ENCODE measurements at places on chromosomes 4 and X. TPM values are rescaled to one million over a fixed set of nuclear protein-coding genes. Genes with fewer than 3 reads are reported as not detected.

The HDAC6 gene
- total RNA-seq, result 122 TPM

The TMEM175 gene
- 31.4 TPM for total RNA-seq

The ATG4A gene
- 23.4 TPM for total RNA-seq

The UCP1 gene
- 19.5 TPM for total RNA-seq

The TLR7 gene
- not detected for total RNA-seq

The NALF2 gene
- 0.74 TPM for total RNA-seq

The KCNIP4 gene
- total RNA-seq, result 0.31 TPM

The SLC25A14 gene
- 14.5 TPM for total RNA-seq

- no peak for DNase-seq
Measured at GRCh38 chrX:41946989-41947612, 23.7 kb upstream of the CASK start.

DNA sequence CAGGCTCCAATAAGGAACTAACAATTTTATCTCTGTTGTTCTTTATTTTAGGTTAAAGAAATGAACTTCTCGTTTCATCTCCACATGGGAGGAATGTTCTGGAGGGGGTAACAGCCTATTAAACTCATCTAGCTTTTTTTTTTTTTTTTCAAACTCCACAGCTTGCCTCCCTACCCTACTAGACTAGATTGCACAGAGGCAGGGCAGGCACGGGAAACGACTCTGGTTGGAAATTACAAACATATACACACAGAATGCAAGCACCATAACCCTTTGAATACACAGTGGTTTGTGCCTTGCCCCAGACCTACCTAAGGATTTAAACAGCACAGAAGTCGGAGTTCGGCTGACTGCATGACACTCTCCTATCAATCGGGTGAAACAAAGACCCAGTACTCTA, 2.7 kb downstream of the MECP2 start:
- DNase-seq, result no peak

GRCh38 chr4:54440394-54441136, 211.5 kb downstream of the PDGFRA start:
- peak; percentile 8 for DNase-seq

DNA sequence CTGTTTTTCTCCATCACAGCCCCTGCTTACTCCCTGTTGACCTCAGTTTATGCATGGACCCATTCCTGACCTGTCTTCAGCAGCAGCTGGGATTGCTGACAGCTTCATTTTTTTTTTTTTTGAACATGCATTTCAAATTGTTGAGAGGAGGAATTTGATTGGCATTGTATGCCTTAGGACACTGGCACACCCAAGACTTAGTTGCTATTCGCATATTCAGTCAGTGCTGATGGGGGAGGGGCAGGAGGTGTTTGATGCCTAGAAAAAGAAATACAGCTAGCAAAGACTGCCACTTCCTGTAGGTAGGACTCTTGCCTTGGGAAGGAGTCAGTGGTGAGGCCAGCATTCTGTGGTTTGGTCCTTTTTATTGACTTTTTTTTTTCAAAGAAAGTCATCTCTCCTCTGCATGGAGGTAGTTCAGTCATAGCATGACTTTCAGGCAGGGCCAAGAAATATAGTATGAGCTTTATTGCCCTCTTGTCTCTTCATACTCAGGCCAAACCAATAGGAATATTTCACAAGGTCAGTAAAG, 33.6 kb upstream of the XK start:
- DNase-seq, result no peak

- DNase-seq, result no peak
Measured at GRCh38 chr4:81031796-81032551, 1.5 kb downstream of the BMP3 start.

DNA sequence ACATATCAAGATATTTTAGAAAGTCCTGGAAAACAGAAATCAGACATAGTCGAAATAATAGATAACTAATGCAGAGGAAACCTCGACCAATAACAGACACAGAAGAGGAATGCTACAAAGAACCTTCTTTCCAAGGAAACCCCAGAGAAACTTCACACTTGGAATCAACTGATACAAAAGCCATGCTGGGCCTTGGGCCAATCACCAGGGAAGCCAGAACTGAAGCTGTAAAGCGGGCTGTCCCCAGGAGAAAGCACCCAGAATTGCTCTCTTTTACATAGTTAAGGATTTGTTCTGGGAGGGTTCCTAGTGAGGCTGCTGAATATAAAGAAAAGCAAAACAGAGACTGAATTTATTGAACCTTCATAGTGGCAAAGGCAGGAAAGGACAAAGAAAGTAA, 100.5 kb downstream of the PRDM5 start:
- no peak for DNase-seq

GRCh38 chr4:6272863-6273660, 3.4 kb downstream of the WFS1 start:
- no peak for DNase-seq

GRCh38 chrX:11750694-11751093, 7.3 kb upstream of the MSL3 start:
- DNase-seq, result no peak

GRCh38 chr4:174318829-174319764, 35.4 kb downstream of the CEP44 start:
- DNase-seq, result peak; percentile 8

GRCh38 chr4:155837203-155837796, 28.8 kb downstream of the ASIC5 start:
- no peak for DNase-seq

GRCh38 chrX:2654436-2655340, 36.4 kb upstream of the CD99 start:
- no peak for DNase-seq

DNA sequence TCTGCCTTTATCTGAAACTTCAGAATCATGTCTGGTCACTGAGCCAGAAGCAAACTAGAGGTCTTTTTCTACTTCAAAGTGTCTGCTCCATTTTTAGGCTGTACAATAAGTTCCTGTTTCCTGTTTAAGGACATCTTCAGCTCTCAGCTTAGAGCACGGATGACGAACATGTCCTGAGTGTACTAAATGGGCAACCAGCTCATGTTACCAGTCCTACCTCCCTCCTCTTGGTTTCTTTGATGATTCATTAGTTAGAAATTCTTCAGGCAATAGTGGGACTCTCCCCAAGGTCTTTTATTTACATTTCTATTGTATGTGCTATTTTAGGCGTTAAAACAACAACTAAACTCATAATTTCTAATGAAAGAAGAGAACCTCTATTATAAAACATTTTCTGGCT, 58.0 kb downstream of the ENPEP start:
- DNase-seq, result no peak

DNA sequence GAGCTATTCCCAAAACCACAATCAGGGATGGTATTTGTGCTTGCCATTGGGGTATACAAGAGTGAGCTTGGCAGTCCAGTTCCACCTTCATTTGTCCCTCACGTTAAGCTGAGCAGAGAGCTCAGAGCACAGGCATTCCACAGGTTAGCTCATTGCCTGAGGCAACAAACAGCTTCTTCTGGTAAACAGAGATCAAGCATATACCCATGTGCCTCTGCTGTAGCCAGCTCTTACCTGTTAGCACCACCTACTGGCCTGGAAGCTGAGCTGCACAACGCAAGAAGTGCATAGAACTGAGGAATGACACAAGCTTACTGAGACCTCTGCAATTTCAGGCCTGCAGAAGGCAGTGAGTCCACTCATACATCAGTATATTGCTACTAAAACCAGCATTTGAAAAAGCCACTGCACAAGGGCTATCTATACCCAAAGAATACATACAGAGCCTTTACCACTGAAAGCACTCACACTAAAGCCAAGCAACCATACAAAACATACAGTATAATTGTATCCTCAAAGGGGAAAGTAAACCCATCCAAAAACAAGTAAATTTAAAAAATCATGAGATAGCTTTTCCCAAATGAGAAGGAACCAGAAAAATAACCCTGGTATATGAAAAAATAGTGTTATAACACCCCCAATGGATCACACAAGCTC, 258.3 kb upstream of the GABRA2 start:
- peak; percentile 15 for DNase-seq

DNA sequence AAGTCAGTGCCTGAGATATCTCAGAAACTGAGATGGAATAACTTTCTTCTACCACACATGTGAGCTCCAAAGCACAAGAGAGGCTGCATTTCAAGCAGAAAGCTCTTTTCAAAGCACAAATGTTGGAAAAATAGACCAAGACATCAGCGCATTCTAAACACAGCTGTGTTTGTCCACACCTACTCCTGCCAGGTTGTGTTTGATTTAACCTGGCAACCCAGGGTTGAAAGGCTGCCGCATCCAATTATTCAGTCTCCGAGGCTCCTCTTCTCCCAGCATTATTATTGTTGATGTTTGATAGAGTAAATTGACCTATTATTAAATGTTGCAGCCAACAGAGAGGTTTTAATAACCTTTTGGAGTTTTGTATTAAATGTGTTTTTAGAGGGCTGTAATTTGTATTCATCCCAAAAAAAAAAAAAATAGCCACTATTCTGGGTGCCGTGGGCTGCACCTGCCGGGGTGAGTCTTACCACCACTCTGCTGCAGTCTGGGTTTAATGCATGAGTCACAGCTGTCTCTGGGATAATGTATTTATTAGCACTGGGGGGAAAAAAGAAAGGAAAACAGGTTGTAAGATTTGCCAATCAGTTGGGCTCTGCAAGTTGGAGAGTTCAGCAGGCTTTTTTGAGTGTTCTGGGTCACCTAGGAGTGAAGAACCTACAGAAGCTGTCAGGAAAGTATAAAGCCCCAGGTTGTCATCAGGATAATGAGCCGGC, 105.2 kb upstream of the NOCT start:
- DNase-seq, result no peak

- no peak for DNase-seq
Measured at GRCh38 chr4:151315212-151315886, 10.1 kb downstream of the SH3D19 start.

- DNase-seq, result no peak
Measured at GRCh38 chr4:25013756-25014661, 16.7 kb downstream of the LGI2 start.

GRCh38 chrX:53305219-53305995, 24.0 kb upstream of the IQSEC2 start:
- no peak for DNase-seq

GRCh38 chr4:179097741-179098140, 1655.5 kb upstream of the AGA start:
- DNase-seq, result peak; percentile 60

- DNase-seq, result no peak
Measured at GRCh38 chr4:54661169-54661568, 3.4 kb downstream of the KIT start.

GRCh38 chr4:116724249-116724648, 361.1 kb downstream of the TRAM1L1 start:
- no peak for DNase-seq

DNA sequence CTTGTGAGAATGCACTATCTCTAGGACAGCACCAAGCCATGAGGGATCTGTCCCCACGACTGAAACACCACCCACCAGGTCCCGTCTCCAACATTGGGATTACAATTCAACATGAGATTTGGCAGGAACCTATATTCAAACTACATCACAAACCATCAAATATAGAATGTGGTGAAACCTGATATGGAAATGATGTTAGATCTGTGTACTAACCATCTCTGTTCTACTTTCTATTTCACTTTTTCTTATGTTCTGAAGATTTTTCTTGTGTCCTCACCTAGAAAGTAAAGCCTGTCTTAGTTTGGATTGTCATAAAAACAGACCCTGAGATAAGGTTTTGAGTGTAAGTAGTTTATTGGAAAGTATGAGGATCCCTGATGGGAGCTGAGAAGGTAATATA, 37.8 kb upstream of the TACR3 start:
- DNase-seq, result no peak

DNA sequence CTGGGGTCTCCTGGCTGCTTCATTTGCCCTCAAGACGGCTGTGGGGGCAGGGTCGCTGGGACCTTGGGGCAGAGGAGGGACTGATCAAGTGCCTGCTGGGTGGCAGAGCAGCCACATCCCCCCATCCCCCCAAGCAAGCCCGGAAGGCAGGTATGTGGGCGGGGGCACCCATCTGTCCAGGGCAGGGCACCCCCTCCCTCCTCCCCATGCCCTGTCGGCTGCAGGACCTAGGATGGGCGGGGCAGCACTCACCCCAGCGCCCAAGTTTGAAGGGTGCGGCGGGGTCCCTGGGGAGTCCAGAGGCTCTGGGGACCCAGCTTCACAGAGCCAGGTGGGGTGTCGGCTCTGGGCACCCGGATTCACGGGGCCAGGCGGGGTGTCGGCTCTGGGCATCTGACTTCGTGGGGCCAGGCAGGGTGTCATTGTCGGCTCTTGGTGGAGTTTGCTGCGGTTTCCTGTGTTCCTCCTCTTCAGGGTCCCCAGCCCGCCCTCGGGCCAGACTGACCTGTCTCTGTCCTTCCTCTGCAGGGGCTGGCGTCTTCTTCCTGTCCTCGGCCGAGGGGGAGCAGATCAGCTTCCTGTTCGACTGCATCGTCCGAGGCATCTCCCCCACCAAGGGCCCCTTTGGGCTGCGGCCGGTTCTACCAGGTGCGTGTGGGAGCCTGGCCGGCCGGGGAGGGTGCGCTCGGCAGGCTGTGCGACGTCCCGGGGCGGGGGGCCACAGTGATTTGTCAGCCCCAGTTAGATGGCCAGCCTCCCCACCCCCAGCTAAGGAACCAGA, 22.1 kb downstream of the DOK7 start:
- no peak for DNase-seq

DNA sequence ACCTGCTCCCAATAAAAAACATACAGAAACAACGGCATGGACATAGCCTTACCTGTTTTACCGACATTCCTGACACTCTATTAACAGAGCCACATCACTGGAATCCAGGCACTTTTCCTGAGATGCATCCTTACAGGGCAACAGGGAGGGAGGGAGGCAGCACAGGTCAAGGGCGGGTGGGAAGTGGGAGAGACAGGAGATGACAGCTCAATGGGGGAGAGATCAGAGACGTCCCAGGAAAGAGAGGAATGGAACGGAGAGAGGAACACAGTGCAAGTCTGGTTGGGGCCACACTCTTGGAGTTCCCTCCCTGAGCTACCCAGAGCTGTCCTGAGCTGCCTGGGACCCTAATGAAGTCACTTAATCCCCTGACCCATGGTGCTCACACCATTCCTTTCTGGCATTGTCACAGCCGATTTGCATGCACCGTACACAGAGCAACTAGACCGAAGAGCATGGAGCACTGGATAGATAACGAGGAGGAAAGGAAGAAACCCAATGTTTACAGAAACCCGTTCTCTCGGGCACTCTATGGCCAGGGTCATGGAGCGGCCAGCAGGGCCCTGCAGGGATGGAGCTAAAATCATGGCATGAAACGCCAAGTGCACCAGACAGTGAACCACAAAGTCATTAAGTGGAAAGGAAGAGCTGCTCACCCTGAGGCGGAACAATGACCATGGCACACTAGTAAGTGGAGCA, 93.1 kb downstream of the NSUN7 start:
- no peak for DNase-seq
